ENCODE measurements at places on chromosomes 6 and 20.

DNA sequence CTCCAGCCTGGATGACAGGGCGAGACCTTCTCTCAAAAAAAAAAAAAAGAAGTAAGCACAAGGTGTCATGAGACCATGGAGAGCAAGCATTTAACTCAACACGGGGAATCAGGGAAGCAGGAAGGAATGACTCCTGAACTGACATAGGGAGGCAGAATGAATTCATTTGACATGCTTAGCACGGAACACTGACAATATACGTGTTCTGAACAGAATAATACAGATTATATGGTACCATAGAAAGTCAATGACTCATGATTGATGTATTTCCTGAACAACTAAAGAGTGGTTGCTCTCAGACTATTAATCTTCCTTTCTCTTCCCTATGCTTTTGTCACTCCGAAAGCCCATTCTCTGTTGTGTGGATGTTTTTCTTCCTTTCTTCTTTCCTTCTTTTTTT lies 20.7 kb upstream of the ASIP start:
- DNase-seq, result no peak

GRCh38 chr6:43926634-43927531 lies 156.9 kb downstream of the VEGFA start:
- DNase-seq, result peak; percentile 79

- no peak for DNase-seq
These were observed 75.7 kb upstream of the SNX9 start for GRCh38 chr6:157747370-157747769.

DNA sequence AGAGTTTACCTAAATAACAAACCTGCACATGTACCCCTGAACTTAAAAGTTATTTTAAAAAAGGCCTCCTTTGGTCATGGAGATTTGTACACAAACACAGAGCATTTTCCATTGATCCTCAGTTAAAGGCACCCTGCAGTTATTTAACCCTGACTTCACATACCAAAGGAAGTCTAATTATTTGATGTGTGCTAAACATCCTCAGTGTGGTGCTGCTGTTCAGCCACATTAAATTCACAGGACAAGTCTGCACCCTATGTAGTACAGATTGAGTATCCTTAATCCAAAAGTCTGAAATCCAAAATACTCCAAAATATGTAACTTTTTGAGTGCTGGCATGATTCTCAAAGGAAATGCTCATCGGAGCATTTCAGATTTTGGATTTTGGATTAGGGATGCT lies 21.4 kb downstream of the KCNQ5 start:
- DNase-seq, result no peak

- no peak for DNase-seq
These were observed 51.6 kb upstream of the PMEPA1 start for GRCh38 chr20:57761413-57761734.

DNA sequence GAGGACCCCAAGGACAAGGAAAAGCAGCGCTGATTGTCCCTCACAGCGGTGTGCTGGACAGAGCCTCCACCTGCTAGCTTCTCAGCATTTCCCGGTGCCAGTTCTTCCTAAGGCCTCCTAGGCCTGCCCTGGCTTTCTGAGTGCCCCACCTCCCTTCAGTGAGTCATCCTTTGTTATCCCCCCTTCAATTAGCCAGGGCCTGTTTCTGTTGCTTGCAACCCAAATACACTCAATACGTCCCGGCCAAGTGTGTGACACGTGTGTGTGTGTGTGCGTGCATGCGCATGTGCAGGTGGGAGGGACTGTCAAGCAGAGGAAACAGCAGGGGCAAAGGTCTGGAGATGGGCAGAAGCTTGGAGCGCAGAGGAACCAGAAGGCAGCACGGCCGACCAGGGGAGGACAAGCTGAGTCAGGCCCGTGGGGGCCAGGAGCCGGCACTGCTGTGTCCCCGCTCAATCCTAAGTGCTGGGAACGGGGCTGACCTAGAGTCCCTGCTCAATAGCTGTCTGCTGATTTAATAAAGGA lies 159.8 kb downstream of the PREX1 start:
- peak; percentile 46 for DNase-seq

DNA sequence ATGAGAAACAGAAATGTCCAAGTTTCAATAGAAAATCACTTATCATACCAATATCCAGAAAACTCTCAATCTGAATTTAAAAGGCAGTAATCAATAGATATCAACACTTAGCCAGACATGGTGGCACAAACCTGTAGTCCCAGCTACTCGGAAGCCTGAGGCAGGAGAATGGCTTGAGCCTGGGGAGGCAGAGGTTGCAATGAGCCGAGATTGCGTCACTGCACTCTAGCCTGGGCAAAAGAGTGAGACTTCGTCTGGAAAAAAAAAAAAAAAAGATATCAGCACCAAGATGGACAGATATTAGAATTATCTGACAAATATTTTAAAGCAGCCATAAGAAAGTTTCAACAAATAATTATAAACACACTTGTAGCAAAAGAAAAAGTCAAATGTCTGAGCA lies 47.0 kb downstream of the TCP11 start:
- DNase-seq, result no peak

DNA sequence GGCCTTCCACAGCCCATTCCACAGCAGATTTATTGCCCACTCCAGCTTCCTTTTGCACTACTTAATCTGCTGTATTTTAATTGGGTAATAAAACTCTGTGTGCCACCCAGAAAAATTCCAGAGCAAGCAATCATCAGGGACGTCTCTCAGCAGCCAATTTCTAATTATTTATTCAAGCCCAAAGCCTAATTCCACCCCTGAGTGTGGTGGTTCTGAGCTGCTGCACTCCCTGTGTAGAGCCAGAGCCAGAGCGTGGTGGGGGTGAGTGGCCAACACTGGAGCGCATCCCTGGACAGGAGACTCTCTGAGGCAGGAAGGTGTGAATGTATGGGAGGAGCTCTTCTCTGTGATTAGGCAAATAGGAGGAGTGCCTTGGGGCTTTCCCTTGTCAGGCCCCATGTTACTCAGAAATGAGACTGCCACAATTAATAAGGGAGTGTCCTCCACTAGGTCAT lies 66.1 kb downstream of the CD24 start:
- DNase-seq, result no peak

DNA sequence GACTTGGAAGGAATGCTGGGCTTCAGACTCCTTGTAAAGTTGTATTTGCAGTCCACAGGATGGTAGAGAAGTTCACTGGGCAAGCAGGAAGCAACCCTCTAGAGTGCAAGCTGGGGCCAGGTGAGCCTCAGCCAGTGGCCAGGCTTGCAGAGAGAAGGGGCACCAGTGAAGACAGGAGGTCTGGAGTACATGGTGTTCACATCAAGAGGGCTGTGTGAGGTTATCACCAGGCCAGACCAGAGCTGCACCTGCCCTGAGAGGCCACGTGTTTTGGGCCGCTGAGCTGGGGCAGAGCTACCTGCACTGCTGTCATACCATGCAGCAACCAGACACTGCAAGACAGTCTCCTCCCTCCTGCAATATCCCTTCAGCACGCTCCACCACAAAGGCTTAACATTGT lies 79.0 kb downstream of the SH3BGRL2 start:
- peak; percentile 12 for DNase-seq

DNA sequence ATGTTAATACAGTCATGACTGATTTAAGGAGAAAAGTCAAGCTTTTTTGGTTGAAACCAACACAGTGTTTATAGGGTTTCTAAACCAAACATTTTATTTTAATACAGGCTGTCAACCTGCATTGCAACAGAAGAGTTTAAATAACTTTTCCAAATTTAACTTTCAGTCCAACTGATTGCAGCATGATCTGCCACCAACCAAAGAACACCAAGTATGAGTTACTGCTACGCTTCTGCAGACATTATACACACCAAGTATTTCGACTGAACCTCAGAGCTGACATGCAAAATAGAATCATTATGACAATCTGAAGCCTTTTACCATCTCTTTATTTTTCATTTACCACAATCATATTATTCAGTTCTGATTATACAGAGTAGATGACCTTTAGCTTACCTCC lies 151.2 kb upstream of the DST start:
- no peak for DNase-seq

DNA sequence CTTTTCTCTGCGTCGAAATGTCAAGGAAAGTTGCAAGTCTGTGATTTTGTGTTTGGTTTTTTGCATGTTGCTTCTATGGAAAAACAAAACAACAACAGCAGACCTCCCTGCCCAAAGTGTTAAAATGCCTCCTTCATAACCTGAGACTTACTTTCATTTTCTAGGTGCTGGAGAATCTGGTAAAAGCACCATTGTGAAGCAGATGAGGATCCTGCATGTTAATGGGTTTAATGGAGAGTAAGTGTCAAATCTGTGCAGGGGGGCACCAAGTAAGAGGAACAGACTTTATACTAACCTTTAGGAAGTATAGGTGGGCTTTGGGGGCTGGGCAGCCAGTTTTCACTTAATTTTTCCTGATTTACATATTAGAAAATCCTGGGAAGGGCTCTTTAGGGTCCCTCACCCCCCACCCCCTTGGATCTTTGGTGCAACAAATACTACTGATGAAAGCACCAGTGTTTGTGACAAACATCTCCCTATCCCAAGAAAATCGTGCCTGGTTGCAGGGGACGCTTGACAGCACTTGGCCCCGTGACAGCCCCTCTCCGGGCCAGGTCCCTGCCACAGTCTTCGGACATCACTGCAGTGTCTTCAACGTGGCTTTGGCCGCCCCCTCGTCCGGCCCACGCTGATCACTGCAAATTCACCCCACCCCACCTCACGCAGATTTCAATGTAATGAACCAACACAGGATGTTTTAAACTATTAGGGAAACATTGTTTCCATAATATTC lies 43.1 kb downstream of the GNAS start:
- DNase-seq, result peak; percentile 42

- no peak for DNase-seq
These were observed 113.0 kb downstream of the MANEA start for GRCh38 chr6:95690328-95690727.

DNA sequence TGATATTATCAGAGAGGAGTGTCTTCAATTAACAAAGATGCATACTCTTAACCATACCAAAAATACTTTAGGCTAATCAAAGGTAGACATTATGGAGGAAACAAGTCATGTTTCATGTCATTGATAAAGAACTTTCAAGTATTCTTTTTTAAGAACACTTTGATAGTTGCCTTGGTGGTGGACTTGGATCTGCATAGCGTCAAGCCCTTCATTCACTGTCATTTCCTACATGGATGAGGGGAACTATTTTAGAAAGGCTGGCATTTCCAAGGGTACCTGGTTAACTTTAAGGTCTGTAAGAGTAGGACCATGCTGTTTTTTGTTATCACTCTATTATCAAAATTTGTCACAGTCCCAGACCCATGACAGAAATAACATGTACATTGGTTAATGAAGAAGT lies 622.5 kb downstream of the PKHD1 start:
- DNase-seq, result peak; percentile 13

DNA sequence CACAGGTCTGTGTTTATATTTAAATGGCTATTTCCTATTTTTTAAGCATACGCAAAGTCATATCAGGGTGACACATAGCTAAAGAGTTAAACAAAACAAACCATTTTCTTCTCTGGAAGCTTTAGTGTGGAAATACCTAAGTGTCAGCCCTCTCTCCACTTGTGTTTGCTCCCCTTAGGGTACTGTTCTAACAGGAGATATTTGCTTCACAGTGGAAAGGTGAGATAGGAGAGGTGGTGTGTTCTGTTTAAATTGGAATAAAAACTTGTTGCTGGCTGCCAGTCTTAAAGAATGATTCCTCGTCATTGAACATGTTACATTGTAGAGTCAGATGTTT lies 18.9 kb downstream of the PHACTR2 start:
- DNase-seq, result no peak
